ENCODE measurements at places on chromosomes 2 and 18.

DNA sequence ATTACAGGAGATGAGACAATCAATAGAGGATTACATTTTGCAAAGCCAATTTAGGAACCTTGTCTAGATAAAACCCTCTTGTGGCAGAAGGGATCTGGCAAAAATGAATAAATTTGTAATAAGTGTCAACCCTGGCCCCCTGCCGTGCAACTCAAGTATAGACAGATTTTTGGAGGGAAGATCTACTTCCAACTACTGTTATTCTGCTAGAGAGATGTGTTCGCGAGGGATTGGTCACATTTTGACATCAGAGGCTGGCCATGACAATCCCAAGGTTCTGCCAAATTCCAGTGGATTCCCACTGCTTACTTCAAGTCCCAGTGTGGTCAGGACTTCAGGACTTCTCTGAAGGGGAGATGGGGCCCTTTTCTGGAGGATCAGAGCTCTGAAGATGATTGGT is 192.6 kb downstream of the SH3RF3 start:
- DNase-seq, result peak; percentile 22

DNA sequence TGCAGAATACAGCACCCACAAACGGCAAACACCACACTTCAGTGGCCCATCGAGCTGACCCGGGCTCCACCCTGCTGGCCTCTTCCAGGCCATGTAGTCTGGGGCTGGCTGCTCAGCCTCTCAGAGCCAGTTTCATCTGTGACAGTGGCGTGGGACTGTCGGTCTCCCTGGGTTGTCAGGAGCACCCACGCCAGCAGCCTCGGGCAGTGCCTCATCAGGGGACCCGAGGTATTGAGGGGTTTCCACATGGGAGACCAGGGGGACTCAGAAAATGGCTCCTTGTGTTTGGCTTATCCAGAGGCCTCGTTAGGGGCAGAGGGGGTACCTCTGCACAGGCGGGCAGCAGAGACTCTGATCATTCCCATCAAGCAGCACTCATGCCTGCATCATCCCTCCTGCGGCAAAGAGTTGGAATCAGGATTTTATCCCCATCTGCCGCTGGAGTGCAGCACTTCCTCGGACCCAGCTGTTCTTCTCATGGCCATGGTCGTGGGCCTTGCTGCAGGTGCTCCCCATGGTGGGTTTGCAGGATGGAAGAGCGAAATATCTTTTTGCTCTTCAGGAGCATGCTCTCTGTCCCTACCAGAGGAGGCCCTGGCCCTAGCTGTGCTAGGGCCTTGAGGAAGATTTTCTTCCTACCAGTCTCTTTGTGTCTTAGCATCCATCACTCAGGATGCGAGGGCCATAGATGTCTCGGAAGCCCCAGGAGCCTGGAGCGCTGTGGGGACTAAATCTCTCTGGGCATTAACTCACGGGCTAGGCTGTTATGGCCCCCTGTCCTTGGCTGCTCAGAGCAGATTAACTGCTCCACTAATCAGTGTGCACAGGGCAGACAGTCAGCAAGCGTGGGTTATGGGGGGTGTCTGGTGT is 100.8 kb downstream of the CLIP4 start:
- no peak for DNase-seq

- DNase-seq, result no peak
Observed at GRCh38 chr2:157489983-157490382, 46.1 kb upstream of the CYTIP start.

GRCh38 chr2:142714600-142714999 is 162.9 kb upstream of the KYNU start:
- DNase-seq, result no peak

- DNase-seq, result no peak
Observed at GRCh38 chr2:85741833-85742455, 11.8 kb upstream of the ATOH8 start.

- no peak for DNase-seq
Observed at GRCh38 chr2:145551686-145552085, 1031.8 kb upstream of the ZEB2 start.

DNA sequence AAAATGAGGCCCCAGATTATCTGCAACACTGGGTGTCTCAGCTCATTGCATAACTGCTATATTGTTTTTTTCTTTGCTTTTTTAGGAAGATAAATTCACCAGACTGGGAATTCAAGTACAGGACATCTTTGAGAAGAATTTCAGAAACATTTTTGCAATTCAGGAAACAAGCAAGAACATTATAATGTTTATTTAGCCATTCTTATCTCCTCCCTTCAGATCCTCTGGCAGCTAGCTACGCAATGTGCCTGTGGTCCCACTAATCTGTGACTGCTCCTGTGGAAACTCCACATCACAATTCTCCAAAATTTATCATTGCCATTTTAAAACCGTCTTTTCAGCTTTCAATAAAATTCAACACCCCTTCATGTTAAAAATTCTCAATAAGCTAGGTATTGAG is 126.8 kb downstream of the SP100 start:
- DNase-seq, result no peak

- no peak for DNase-seq
Observed at GRCh38 chr18:27848336-27848735, 328.6 kb downstream of the CDH2 start.

DNA sequence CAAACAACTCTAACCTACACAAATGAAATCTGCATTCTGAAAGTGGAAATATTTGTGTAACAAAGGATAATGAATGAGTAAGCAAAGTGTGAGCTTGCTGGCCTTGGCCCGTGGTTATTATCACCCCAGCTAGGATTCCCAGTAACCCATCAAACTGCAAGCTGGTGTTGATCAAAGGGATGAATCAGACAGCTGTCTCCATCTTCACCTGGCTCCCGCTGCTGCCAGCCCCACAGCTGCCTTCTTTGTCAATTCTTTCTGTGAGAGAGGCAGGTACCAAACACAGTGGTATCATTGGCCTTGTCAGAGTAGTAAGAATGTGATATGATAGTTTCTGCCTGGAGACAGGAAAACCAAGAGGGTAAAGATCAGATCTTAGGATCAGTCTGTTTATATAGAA is 25.2 kb upstream of the RGPD4 start:
- no peak for DNase-seq

DNA sequence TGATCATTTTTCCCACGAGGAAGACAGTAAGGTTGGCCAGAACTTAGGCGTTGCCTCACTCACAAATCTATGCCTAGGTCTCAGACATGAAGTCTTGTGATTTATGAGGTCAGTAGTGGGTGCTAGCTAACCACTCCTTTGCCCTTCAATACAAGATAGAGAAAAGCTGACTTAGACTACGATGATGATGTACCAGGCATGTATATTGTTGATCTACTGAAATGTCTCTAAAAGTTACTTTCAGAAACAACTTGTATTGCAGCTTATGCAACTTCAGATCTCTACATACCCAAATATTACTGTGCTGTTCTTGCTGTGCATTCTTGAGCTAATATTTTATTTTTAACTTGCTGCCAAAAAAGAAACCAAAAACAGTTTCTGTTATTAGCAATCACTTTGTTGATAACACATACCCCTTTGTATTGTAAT is 30.6 kb downstream of the MAPRE2 start:
- no peak for DNase-seq

DNA sequence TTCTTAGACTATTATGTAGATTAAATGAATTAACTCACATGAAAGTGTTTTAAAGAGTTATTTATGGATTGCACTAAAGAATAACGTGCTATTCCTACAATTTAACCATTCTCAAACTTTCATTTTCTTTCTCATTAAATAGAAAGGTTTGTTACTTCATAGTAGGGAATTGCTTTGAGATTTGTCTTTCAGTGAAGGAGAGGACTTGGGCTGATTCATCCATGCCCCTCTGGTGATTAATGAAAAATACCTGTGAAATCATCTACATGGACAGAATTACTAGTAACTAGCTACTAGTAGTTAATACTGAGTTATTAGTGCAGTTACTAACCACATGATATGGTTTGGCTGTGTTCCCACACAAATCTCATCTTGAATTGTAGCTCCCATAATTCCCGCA is 275.8 kb upstream of the CDH20 start:
- no peak for DNase-seq

- no peak for DNase-seq
Observed at GRCh38 chr2:239358062-239358754, 42.6 kb downstream of the HDAC4 start.

GRCh38 chr18:44898498-44898897 is 217.8 kb downstream of the SETBP1 start:
- no peak for DNase-seq

GRCh38 chr18:22094358-22094734 is 75.0 kb upstream of the GATA6 start:
- no peak for DNase-seq

GRCh38 chr18:27861539-27861938 is 315.4 kb downstream of the CDH2 start:
- no peak for DNase-seq

DNA sequence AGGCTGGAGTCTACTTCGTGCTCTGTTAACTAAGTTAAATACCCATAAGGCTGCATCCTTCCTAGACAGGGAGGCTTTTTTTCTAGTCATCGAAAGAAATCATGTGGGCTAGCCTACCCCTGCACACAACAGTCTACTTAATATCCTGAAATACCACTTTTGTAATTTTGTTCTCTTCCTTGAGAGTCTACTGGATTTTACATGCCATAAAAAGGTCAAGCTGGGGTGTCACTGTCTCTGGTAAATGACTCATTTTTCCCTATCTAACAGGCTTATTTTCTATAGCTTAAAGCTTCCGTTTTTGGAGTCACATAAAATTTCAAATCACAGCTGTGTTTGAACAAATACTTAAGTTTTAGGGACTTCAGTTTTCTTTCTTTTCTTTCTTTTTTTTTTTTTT is 10.7 kb upstream of the STAM2 start:
- no peak for DNase-seq

DNA sequence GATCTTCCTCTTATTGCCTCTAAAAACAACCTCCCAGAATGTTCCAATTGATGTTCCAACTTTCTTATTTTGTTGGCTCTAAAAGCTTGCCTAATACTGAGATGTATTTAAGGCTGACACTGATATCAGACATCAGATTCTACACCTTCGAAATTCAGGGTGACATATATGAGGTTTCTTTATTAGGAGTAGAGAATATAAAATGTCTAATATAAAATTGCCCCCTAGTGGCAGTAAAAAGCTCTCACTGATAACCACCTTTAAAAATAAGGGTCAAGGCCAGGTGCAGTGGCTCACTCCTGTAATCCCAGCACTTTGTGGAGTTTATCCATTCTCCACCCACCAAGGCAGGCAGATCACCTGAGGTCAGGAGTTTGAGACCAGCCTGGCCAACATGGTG is 789.7 kb upstream of the SLC39A10 start:
- peak; percentile 25 for DNase-seq

GRCh38 chr18:50312296-50313030 is 25.0 kb upstream of the CXXC1 start:
- DNase-seq, result no peak

GRCh38 chr2:150207979-150208378 is 279.5 kb downstream of the RND3 start:
- DNase-seq, result no peak

- peak; percentile 40 for DNase-seq
Observed at GRCh38 chr2:16613539-16614011, 52.1 kb downstream of the CYRIA start.

GRCh38 chr18:35609236-35609635 is 27.7 kb downstream of the GALNT1 start:
- DNase-seq, result no peak

DNA sequence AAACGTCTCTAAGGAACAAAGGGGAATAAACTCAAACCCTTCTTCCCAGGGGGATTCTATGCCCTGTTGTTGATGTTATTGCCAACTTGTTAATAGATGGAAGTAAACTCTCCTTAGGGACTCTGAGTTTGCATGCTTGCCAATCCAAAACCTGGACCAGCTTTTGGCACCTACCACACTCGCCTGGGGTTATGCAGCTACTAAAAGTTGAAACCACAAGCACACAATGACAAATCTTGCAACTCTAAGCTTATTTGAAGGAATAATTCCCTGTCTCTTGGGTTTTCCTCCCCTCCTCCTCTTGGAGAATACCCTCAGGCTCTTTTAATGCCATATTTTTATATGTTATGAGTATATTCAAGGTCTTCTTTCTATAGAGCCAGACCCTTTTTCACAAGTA is 484.1 kb downstream of the FBXO15 start:
- no peak for DNase-seq

GRCh38 chr2:165114346-165114939 is 89.4 kb downstream of the SCN3A start:
- DNase-seq, result no peak

DNA sequence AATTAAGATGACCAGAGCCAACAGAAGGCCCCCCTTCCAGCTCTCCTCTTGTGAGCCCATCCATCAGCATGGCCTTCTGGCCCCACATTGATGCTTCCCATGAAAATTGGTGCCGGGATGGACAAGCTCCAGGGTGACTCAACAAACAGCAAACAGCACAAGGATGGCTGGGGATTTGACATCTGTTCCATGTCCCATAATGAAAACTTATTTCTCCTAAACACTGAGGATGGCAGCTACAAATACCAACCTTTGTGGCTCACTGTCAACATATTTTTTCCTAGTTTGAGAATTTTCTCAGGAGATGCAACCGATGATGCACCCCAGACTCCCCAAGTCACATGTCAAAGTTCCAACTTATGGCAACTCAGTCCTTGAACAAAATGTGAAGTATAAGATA is 169.6 kb upstream of the SIX2 start:
- no peak for DNase-seq

- DNase-seq, result no peak
Observed at GRCh38 chr2:206158563-206159345, 490 bp downstream of the NDUFS1 start.

- no peak for DNase-seq
Observed at GRCh38 chr2:164911832-164912231, 43.5 kb downstream of the SLC38A11 start.

- no peak for DNase-seq
Observed at GRCh38 chr2:84674586-84674985, 158.3 kb downstream of the DNAH6 start.

DNA sequence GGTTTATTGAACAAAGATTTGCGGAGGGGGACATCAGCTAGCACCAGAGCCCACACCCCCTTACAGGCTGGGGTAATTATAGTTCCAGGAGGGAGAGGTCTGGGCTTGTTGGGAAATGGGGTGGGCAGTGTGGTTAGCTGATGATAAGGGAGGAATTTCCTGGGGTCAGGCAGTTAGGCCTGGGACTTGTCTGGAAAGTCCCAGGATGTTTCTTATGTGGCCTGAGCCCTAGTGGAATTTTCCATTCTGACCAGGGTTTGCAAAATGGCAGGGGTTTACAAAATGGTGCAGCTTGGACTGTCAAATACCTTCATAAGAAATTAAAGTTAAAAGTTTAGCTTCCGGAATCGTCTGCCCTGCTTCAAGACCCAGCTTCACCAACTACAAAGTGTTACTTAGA is 199.1 kb downstream of the FBXO15 start:
- no peak for DNase-seq

GRCh38 chr2:181738074-181738473 is 57.8 kb upstream of the NEUROD1 start:
- DNase-seq, result peak; percentile 25

All from AML-193 (cell line).